ENCODE measurements at places on chromosomes 16 and 17.

DNA sequence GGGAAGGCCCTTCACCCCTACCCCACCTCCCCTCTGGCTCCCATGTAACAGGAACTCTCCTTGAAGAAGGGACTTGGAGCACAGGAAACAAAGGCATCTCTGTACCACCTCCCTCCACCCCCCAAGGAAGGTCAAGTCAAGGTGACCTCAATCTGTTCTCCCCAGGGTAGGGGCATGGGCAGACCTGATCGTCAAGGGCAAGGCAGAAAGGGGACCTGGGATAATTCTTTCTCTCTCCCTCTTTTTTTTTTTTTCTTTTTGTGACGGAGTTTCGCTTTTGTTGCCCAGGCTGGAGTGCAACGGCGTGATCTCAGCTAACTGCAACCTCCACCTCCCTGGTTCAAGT, 4.3 kb upstream of the STAT5A start:
- H3K27ac ChIP-seq: no peak overlapping the region
- H3K36me3 ChIP-seq: no peaks in the 10 kb centered on the region
- DNase-seq: no peak
- H3K4me1 ChIP-seq: peaks cover 31% of the 10 kb centered on the region
- peaks cover 21% of the 10 kb centered on the region for H3K27me3 ChIP-seq

GRCh38 chr17:48514477-48514876, 16.3 kb downstream of the HOXB1 start:
- H3K4me1 ChIP-seq: no peaks in the 10 kb centered on the region
- H3K27ac ChIP-seq: no peak overlapping the region
- DNase-seq: no peak
- no peaks in the 10 kb centered on the region for H3K27me3 ChIP-seq
- no peaks in the 10 kb centered on the region for H3K36me3 ChIP-seq
- H3K4me3 ChIP-seq: no peak overlapping the region

DNA sequence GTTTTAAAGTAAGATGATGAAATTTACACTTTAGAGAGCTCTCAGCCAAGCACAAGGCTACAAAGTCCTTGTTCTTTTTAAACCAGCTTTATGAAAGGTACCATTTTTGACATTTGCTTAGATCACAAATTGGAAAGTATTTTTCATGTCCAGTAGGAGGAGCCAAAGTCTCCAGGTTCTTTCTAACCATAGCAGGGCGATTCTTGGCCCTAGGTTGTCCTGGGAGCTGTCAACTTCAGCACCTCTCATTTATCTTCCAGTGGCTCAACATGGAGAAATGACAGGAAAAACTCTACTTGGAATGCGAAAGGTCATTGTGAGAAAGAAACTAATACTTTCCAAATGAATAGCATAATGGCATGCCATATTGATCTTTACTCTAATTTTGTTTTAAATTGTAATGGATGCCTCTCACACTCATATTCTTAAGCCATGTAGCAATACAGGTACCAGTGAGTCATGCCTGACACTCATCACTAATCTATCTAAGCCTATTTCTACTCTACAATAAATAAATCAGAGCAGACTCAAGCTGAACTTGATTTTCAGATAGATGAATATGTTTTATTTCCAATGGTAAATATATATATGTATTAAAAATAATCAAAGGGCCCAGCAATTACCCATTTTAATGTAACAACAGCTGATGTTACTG, 919.1 kb upstream of the EEF2KMT start:
- H3K36me3 ChIP-seq: no peaks in the 10 kb centered on the region
- peaks cover 26% of the 10 kb centered on the region for H3K4me1 ChIP-seq
- H3K27ac ChIP-seq: no peak overlapping the region
- H3K27me3 ChIP-seq: peaks cover 21% of the 10 kb centered on the region
- no peak overlapping the region for H3K4me3 ChIP-seq

DNA sequence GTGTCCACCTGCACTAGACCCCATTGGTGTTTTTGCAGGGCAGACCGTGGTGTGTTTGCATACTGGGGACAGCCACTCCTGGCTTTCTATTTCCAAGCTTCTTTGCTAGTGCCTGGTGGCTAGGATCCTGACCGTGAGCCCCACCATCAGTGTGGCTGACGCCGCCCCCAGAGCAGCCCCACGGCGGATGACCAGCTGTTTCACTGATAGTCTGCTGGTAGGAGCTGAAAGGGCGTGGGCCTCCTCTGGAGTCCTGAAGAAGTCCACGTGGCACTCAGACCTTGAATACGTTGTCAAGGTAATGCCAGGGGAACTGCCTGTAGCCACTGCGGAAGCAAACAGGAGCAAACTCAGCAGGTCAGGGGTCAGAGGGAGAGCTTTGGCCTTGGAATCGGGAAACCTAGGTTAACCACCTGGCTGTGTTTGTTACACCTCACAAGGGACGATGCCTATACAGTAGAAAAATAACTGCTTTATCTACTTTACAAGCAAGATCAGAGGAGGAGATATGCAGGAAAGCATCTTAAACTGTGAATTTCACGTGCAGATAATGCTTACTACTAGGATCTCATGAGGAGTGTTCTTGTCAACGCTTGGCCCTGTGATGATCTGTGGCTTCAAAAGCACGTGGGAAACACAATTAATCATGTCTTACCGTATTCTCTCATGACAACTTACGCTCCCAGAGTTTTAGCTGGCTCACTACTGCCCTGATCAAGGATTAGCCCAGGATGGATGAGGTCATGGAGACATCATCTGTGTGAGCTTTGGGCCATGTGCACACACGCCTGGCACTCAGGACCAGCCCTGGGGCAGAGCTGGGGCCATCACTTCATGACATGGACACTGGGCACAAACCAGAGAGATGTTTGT, 30.3 kb downstream of the ALDH3A2 start:
- H3K36me3 ChIP-seq: peaks cover 28% of the 10 kb centered on the region
- no peaks in the 10 kb centered on the region for H3K27me3 ChIP-seq
- no peak overlapping the region for H3K27ac ChIP-seq
- DNase-seq: no peak
- H3K4me1 ChIP-seq: no peaks in the 10 kb centered on the region

- no peak overlapping the region for H3K4me3 ChIP-seq
- no peak for DNase-seq
- H3K4me1 ChIP-seq: peaks cover 19% of the 10 kb centered on the region
- H3K27me3 ChIP-seq: no peaks in the 10 kb centered on the region
- no peaks in the 10 kb centered on the region for H3K36me3 ChIP-seq
- H3K27ac ChIP-seq: peak overlapping the region; percentile 45
Measured at GRCh38 chr16:11273721-11274324, 394 bp upstream of the PRM3 start.
